Stimulated activated CD4-positive, alpha-beta T cell treated with anti-CD3 and anti-CD28 coated beads, Interleukin-4, amount 100 ng/mL, for 48 hours (primary cell): ENCODE measurements at places on chromosomes 3 and 15.

GRCh38 chr3:149541091-149541491 lies 66.6 kb downstream of the TM4SF4 start:
- DNase-seq, result no peak

DNA sequence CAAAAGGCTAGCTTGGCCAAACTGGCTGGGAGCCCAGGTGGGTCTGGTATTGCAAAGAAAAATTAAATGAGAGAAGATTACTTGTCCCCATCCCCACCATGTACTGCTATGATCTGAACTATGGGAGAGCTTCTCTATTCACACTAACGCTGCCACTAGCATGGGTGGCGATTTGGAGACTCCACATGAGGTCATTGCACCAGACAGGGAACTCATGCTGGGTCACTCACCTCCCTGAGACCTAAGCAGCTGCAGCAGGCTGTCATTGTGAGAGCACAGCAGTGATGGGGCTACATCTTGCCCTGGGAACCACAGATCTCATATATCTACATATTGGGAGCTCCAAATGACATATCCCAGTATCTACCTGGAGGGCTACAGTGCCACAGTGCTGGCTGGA lies 36.3 kb upstream of the NECTIN3 start:
- DNase-seq, result no peak

DNA sequence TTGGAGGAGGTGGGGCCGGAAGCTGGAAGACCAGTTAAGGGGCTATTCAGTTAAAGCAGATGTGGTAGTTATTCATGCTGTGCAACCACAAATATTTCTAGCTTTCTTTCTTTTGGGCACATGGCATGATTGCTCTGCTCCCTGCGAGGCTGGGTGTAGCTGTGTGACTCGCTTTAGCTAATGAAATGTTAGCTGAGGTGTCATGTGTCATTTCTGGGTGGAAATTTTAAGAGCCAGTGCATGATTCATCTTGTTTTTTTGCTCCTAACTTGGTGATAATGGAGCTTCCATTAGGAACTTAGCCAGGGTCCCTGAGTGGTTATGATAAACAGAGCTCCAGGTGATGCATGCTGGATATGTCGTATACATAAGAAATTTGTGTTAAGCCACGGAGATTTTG lies 300.6 kb downstream of the SATB1 start:
- DNase-seq, result no peak

GRCh38 chr3:27719314-27720003 lies 2.7 kb downstream of the EOMES start:
- DNase-seq, result no peak

DNA sequence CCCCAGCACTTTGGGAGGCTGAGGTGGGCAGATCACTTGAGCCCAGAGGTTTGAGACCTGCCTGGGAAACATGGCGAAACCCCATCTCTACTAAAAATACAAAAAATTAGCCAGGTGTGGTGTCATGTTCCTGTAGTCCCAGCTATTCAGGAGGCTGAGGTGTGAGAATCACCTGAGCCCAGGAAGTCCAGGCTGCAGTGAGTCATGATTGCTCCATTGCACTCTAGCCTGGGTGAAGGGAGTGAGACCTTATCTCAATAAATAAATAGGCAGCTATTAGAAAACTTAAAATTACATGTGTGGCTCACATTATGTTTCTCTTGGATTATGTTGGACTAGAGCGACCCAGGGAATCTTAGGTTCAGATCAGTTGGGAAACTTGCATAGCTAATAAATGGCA lies 69.7 kb downstream of the RPLP1 start:
- DNase-seq, result no peak

DNA sequence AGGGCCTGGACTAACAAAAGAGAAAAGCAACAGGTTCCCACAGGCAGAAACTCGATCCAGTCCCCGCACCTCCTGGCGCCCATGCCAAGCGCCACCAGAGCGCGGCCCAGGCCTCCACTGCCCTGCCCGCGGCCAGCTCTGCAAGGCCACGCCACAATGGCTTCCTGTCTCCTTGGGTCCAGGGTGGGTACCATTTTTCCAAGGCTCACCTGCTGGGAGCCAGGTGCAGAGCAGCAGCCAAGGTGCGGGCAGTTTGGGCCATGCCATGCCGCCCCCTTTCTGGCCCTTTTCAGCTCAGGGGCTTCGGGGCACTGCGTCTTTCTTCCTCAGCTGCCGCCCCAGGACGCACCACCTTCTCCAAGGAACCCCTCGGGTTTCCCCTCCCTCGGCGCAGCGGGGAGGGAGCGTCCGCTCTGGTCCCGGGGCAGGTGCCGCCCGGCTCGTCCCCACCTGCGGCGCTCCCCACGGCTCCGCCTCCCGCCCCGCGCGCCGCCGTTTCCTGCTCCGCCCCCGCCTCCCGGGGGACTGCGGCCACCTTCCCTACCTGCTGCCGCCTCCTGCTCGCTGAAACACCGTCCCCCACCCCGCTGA lies at the start of gene ILDR1:
TSS of gene ILDR1 (minus strand) at position 437 of the 591 bp plus-strand sequence. CDS start at position 267, 170 bp downstream.
- DNase-seq, result no peak

- DNase-seq, result no peak
These were observed 282.5 kb upstream of the CNTN3 start for GRCh38 chr3:74897006-74897405.

- no peak for DNase-seq
These were observed 5.5 kb upstream of the ANO10 start for GRCh38 chr3:43627360-43627759.

DNA sequence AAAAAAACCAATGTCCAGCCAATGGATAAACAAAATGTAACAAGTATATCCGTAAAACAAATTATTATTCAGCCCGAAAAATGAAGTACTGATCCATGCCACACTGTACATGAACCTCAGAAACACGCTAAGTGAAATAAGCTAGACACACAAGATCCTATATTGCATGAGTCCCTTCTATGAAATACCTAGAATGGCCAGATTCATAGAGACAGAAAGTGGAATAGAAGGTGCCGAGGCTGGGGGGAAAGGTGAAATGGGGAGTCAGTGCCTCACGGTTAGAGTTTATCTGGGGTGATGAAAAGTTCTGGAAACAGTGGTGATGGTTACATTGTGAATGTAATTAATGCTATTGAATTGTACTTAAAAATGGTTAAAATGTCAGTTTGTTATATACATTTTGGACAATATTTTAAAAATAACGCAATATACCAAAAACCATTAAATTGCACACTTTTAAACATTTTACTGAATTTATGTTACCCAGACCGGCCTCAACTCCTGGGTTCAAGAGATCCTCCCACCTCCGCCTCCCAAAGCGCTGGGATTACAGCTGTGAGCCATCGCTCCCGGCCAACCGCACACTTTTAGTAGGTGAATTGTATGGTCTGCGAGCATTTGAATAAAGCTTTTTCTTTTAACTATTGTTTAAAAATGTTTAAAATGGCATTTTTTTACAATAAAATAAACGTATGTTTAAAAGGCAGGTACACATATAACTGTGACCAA lies 2.1 kb downstream of the RNF168 start:
- no peak for DNase-seq

DNA sequence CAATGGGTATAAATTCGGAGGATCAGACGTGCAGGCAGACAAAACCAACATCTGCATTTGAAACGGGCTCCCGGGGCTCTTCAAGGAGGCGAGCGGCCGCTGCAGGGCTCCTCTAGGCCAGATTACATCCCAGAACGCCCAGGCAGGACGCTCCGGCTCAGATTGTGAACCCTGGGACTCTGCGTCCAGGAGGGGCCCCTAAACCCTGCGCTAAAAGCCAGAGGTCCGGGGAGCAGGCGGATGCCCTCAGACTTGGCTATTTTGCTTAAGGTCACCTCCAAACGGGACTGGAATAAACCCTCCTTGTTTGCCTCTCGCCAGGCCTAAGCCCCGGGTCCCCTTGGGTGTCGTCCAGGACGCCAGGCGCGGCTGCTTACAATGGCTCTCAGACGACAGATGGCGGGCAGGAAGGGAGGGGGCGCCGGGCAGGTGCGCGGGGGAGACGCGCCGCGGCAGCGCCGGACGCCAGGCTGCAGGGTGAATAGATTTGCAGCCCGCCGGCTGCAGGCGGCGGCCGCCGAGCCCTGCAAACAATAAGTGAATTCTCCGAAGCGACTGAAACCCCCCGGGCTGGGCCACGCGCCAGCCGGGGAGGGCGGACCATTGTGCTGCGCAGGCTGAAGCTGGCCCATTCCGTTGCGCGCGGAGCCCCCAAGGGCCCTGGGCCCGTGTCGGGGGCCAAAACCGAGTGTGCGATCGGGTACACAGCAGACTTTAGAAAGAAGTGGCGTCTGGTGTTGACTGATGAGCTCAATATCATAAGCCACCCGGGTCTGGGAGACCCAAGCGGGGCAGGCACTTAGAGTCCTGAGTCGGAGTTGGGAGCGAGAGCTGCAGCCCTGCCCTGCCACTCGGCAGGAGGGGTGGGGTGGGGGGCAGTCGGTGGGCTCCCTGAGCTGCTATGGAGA lies 32.3 kb upstream of the AMOTL2 start:
- DNase-seq, result no peak

- no peak for DNase-seq
These were observed 50.1 kb upstream of the DYNC1LI1 start for GRCh38 chr3:32620611-32621310.

DNA sequence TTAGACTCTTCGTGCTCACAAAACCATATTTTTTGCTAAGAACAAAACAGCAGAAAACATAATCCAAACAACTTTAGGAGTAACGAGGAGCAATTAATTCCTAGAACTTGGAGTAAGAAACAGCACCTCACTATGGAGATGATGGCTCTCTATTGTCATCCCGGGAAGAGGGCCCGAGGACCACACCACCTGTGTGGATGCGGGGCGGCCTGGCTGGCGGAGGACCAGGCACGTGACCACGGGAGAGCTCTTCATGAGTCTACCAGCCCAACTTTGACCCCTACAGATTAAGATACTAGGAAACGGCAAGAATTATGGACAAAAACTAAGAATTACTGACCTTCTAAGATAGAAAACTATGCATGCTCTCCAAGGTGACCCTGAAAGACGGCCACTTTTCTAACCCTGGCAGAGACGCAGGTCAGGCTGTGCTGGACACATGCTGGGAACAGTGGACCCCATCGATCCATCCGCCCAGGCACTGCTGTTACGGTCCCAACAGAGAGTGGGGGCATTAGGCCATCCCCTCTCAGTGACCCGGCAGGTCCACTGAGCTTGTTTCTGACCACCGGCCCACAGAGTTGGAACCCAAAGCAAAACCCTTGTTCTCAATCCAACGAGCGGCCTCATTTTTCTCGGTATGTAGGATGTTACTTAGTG lies 13.1 kb upstream of the OCA2 start:
- no peak for DNase-seq

DNA sequence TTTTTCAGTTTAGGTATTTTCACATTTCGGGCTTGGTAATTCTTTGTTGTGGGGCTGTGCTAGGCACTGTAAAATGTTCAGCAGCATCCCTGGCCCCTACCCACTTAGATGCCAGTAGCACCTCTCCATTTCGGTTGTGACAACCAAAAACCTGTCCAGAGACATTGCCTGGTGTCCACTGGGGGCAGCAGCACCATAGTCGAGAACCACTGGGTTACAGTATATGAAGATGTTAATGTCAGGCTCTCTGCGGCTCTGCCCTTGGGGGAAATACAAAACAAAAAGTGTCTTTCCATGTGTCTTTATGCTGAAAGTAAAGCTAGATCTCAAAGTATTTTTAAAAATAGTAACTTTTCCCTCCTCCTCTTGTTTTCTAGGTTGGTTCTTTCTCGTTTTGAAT lies 177.2 kb downstream of the ITPR1 start:
- DNase-seq, result no peak

- no peak for DNase-seq
These were observed 188.1 kb downstream of the BBX start for GRCh38 chr3:107710851-107711250.

DNA sequence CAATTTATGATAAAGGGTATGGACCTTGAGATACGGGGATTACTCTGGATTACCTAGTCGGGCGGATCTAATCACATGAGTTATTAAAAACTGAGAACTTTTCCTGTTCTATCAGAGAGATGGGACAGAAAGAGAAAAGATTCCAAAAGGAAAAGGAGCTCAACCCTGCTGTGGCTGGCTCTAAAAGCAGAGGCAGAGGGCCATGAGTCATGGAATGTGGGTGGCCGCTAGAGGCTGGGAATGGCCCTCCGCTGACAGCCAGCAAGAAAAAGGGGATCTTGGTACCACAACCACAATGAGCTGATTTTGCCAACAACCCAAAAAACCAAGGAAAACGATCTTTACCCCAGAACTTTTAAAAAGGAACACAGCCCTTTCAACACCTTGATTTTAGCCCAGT lies 210.0 kb downstream of the MAGI1 start:
- no peak for DNase-seq

DNA sequence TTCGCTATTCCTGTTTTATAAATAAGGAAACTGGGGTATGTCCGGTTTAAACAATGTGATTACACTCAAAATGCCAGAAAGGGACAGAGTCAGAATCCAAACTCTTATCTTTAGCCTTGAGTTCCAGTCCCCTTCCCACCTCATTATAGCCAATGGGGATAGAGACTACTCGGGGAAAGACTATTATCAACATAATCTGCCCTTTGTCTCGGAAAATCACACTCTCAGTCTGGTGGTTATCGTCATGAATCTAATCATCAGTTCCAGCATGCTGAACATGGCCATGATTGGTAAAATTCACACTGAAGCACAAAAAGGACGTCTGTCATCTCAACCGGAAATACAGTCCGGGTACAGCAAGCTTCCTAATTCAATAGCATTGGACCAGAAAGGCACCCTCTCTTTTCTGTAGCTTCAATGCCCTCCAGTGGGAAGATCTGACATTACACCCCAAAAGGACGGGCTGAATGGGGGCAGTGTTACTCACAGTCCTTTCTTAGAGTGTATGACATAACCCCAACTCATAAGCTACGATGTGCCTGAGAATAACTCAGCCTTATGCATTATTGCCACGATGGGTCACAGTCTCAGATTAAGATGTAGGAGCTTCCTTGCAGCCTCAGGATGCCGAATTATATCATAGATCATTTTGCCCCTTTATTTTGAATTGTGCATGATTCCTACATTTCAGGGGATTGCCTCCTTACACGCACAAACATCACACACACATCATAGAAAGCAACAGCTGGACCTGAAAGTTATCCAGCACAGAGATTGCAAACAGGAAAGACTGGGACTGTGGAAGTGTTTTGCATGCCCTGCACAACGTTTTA lies 390.4 kb upstream of the LMCD1 start:
- DNase-seq, result peak; percentile 45

- DNase-seq, result no peak
These were observed 50.9 kb upstream of the CMTM7 start for GRCh38 chr3:32340611-32341365.

GRCh38 chr3:8458711-8459110 lies 42.9 kb upstream of the LMCD1 start:
- no peak for DNase-seq

DNA sequence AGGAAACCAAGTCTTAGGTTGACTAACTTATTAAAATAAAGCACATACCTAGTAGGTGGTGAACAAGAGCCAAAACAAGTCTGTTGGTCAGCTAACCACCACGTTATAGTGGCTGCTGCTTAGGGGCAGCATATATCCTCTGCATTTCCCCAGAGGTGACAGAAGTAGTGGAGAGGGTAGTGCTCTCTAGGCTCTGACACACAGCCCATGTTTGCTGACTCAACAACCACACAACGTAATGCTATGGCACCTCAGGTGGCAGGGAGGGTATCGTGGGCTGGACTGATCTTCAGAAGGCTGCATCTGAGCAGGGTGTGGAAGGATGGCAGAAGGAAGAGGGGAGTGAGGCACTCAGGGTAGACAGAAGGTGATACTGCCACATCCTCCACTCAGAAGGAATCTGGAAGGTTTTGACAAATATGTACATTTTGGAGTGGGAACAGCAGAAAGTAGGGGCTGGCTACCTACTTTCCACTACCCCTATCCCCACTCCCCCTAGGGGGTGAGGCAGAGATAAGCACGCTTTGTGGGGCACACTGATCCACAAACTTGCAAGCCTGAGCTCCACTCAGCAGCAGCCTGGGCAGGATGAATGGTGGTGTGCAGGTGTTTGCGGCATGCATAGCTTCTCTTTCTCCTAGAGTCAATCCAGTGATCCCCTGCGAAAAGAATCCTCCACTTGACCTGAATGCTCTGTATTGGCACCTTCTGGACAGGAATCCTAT lies 178.1 kb downstream of the RORA start:
- no peak for DNase-seq
